ENCODE measurements at places on chromosomes 4 and X.

DNA sequence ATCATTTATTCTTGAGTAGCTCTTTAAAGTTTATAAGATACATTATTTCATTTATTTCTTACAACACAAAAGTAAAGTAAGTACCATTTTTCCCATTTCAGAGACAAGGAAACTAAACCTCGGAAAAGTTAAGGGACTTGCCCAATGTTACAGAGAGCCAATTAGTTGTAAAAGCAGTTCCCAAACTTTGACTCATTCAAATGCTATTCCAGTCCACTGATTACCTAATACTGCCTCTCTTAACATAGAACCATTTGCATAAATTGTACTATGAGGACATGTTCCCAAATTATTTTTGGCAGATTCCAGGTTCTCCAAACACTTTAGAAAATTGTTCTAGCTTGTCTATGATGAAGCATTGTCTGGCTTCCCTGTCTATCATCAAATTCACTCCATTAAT is 45.6 kb upstream of the GRIA3 start:
- ATAC-seq: no peak

DNA sequence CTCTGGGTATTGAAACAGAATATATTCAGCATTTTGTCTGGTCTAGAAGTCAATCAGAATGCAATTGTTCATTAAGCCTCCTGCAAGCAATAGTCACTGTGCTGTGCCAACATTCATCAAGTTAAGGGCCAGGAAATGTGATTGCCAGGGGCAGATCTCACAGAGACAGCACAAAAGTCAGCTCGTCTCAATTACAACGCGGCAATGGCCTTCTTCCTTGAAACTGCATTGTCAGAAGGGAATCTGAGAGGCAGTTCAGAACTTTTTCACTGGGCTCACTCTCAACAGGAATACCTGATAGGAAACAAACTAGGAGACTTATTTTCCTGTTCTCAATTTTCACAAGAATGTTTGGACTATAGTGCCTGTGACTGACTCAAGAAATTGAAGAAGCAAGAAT is 131.1 kb upstream of the NR3C2 start:
- no peak for ATAC-seq

GRCh38 chr4:114601304-114602052 is 2.9 kb downstream of the UGT8 start:
- peak; percentile 53 for ATAC-seq

DNA sequence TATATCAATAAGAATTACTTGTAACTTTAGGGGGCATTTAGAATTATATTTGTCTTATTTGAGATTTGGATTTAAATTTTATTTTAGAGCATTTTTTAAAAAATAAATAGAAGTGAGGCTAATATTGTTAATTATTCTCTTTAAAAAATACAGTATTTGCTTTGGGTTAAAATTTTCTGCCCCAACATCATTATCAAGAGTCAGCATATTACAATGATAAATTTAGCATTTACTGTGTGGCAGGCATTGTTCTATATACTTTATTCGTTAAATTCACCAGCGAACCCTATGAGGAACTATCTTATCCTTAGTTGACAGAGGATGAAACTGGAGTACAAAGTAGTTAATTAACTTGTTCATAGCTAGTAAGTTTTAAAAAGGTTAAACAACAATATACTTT is 34.0 kb downstream of the UBE2K start:
- ATAC-seq: no peak

- ATAC-seq: peak; percentile 34
Observed at GRCh38 chr4:164011791-164012190, 517.3 kb downstream of the TMA16 start.

- ATAC-seq: no peak
Observed at GRCh38 chrX:15292861-15293260, 22.6 kb downstream of the ASB11 start.

DNA sequence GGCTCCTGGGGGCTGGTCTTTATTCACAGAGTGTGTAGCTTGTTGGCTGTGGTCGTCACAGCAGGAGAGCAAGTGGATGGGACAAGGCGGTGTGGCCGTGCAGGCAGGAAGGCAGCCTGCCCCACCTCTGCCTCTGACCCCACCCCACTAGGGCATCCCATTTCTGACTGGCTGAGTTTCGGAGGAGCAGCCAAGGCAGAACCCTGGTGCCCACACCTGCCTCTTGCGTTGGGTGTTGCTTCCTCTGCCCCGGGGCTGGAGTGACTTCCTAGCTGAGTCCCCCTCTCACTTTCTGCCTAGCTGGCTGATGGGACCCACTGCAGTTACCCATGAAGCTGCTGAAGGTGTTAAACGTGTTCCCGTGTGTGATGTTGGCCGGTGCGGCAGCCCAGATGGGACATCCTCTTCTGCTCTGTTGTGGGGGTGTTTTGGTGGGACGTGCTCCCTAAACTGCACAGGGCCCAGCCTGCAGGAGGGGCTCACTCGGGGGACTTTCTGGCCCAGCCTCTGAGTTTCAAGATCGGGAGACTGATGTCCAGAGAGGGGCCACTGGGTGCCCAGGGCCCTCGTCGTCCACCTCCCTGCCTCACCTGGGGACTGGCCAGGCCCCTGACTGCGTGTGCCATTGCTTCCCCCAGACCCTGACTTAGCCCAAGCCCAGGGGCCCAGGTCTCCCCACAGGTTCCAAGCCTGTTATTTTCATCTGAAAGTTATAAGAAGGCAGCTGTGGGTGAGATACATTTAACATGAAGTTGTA is 101.5 kb downstream of the PSAPL1 start:
- ATAC-seq: no peak

- ATAC-seq: no peak
Observed at GRCh38 chrX:28135378-28136047, 154.3 kb upstream of the DCAF8L1 start.

DNA sequence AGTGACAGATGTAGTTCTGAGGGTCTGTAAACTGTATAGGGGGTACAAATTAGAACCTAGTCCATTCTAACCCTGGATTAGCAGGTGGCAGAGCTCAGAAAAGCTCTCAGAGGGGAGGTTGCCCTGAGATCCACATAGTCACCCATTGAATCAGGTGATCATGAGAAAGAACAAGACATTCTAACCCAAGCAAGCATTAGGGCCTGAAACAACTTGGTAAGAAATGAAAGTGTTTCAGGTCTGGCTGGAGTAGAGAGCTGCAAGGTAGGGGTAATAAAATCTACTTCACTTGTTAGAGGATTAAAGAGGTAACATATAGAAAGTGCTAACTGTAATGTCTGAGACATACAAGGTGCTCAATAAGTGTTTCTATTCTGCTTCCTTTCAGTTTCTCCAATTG is 8.8 kb upstream of the BMP2K start:
- ATAC-seq: no peak

DNA sequence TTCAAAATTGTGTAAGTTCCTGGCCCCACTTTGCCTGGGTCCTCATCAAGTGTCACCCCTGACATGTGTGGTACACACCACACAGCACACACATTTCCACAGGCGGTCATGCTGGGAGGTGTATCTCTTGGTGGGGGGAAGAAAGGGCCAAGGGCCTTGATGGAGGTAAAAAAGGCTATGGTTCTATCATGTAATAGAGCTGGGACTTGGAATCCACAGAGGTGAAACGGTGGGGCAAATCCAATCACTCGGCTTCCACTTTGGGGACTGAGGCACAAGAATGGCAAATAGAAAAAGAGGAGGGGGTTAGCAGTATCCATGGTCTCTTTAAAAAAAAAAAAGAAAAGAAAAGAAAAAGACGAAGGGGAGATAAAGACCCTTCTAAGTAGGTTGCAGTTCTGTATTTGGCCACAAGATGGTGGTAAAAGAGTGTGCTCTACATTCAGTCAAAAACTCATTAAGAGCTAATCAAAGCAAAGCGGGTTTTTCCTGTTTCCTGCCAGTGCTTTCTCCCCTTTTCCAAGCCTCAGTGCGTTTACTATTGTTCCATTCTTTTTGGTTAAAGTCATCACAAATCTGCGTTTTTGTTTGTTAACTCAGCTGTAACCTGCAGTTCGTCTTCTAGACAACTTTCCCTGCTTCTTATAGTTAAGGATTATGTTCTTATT is 37.0 kb upstream of the ATP6AP2 start:
- no peak for ATAC-seq

GRCh38 chr4:96766359-96766758 is 926.5 kb downstream of the PDHA2 start:
- no peak for ATAC-seq

GRCh38 chr4:137032222-137032621 is 500.1 kb downstream of the PCDH18 start:
- ATAC-seq: no peak

GRCh38 chr4:39528061-39528465 is 824 bp upstream of the UGDH start:
- no peak for ATAC-seq

DNA sequence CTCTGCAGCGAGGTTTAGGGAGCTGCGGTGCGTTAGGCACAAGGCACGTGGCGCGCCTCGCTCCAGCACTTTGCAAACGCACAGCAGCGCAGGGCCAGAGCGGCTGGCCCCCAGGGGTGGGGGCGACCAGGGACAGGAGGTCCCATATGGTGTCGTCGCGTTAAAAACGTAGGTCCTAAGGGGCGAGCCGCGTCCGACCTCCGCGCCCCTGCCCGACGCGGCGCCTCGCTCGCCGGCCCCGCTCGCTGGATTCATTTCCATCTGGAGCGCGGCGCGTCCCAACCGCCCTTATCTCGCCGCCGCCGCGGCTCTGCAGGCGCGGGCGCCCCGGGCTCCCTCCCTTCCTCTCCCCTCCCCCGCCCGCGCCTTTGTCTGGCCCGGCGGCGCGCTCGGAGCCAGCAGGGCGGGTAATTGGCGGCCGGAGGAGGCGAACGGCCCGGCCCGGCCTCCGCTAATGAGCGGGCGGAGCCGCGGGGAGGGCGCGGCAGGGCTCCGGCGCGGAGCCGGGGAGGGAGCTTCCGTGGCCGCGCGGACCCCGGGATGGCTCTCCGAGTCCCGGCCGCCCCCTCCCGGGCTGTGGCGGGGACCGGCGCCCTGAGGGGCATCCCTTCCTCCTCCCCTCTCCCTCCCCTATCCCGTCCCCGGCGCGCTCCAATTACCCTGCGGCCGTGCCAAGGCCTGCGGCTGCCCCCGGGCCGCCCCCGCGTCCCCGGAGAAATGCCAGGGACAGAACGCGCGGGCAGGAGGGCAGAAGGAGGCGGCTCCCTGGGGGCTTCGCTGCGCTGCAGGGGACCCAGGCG is 409.0 kb downstream of the BCOR start:
- peak; percentile 41 for ATAC-seq

DNA sequence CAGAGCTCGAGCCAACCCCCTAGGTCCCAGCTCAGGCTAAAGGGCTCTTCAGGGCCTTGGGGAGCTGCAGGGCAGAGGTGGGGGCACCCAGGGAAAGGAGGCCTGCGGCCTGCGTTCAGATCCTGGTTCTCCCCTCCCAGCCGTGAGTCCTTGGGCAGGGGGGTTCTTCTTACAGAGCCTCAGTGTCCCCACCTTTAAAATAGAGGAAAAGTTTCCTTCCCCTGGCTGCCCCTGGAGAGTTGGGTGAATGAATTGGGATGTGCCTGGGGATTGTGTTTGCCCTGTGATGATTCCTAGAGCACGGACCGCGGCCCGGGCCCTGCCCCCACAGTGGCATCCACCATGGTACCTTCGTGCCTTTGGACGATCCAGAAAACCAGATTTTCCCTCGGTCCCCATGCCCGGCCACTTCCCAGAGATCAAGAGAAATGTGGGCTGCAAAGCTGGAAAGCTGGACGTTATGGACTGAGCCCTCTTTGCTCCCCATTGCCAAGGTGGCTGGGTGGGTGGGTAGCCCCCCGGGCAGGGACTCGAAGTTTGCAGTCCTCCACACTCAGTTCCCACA is 11.4 kb downstream of the HTRA3 start:
- ATAC-seq: no peak

GRCh38 chr4:173860094-173860493 is 330.1 kb upstream of the HAND2 start:
- ATAC-seq: no peak

GRCh38 chrX:1424147-1424851 is 28.4 kb downstream of the ASMTL start:
- no peak for ATAC-seq

DNA sequence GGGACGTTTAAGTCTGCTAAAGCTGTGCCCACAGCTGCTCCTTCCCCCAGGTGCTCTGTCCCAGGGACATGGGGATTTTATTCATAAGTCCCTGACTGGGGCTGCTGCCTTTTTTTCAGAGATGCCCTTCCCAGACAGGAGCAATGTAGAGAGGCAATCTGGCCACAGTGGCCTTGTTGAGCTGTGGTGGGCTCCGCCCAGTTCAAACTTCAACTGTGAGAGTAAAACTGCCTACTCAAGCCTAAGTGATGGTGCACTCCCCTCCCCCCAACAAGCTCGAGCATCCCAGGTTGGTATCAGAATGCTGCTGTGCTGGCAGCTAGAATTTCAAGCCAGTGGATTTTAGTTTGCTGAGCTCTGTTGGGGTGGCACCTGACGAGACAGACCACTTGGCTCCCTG is 1371.4 kb downstream of the ADGRL3 start:
- ATAC-seq: no peak

- ATAC-seq: no peak
Observed at GRCh38 chrX:47623540-47624027, 3.9 kb upstream of the SYN1 start.

DNA sequence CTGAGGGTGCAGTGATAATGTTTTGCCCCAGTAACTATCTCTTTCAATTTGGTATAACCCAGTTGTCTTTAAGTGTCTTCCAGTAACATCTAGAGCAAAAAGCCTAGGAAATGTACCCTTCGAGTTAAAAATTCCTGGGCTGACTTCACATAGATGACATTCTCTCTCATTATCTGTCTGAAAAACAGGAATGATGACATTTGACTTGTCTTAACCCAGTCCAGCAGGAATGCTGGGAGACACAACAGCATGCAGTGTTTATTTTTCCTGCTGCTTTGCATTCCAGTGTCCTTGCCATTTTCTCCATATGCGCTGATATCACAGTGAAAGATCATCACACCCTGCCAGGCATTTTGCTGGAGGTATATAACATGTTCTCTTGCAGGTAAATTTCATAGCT is 130.0 kb downstream of the SOWAHB start:
- no peak for ATAC-seq

DNA sequence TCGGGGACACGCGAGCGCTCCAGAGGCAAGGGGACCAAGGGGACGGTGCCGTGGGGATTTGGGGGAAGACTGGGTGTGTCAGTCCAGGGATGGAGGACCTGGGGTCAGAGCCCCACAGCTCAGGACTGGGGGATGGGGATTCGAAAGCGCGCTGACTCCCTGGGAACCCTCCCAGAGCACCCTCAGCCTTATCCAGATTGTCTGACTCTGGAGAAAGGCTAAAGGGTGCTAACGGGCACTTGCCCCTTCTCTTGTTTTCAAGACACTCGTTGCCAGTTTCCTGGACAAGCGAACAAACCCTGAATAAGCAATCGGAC is 1.1 kb downstream of the DOCK11 start:
- peak; percentile 3 for ATAC-seq

GRCh38 chr4:2180410-2180809 is 61.5 kb downstream of the HAUS3 start:
- ATAC-seq: no peak

DNA sequence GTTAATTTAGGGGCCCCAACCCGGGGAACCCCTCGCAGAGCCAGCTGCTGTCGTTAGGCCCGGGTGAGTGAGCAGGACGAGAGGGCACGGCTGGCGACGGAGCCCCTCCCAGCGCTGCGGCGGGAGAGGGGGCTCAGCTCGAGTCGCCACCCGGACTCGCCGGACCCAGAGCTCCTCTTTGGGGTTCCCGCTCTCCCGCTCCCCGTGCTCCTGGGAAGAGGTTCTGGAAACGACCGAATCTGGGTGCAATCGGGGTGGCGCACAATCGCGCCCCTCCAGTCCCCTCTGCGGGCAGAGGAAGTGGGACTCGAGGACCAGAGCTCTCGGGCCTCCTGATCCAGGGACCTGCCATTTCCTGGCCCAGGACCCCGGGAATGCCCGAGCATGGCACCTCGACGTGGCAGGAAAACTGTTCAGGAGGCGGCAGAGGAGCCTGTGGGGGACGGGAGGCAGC is 37.3 kb upstream of the ARAF start:
- ATAC-seq: peak; percentile 64

All from stimulated activated memory B cell treated with anti-CD40 and anti-IgM and Interleukin-4, amounts not matched to agents 10 μg/mL and 1 μg/mL and 100 μg/mL, for 72 hours (primary cell).